GM23248 (cell line): ENCODE measurements at places on chromosomes 12 and 14. TPM values are rescaled to one million over a fixed set of nuclear protein-coding genes. Genes with fewer than 3 reads are reported as not detected.

DPPA3 gene
- not detected in 2 replicates for total RNA-seq

ZNF385A gene
- 1.6 and 1.8 TPM in 2 replicates for total RNA-seq

PRICKLE1 gene
- total RNA-seq: 12.9 and 13.2 TPM in 2 replicates

DTX1 gene
- total RNA-seq: not detected in 2 replicates

SRP54 gene
- total RNA-seq: 78.8 and 90.8 TPM in 2 replicates

FOXM1 gene
- 12.4 and 23.9 TPM in 2 replicates for total RNA-seq

ADCY6 gene
- 24.8 and 25.8 TPM in 2 replicates for total RNA-seq

HOXC13 gene
- not detected in 2 replicates for total RNA-seq

TAS2R13 gene
- 0.13 and 0.32 TPM in 2 replicates for total RNA-seq

A2M gene
- total RNA-seq: 34.9 and 60.6 TPM in 2 replicates

C12orf50 gene
- not detected in 2 replicates for total RNA-seq

KCNA5 gene
- total RNA-seq: not detected in 2 replicates

CLEC4C gene
- not detected in 2 replicates for total RNA-seq

NOPCHAP1 gene
- total RNA-seq: 1.0 and 1.2 TPM in 2 replicates

SERPINA3 gene
- 0.89 and 1.1 TPM in 2 replicates for total RNA-seq

AGAP2 gene
- under 0.01 TPM in 1 of 2 replicates, not detected in the other for total RNA-seq

FAIM2 gene
- total RNA-seq: 0.86 and 2.8 TPM in 2 replicates

TSPAN8 gene
- total RNA-seq: not detected in 2 replicates

ADAM21 gene
- 0.97 TPM in 1 of 2 replicates, not detected in the other for total RNA-seq

ALDH1L2 gene
- total RNA-seq: 50.9 and 83.0 TPM in 2 replicates

MYBPC1 gene
- total RNA-seq: not detected in 2 replicates

KRT6C gene
- total RNA-seq: not detected in 2 replicates

MIPOL1 gene
- 5.8 and 5.9 TPM in 2 replicates for total RNA-seq

PARPBP gene
- 10.1 and 13.4 TPM in 2 replicates for total RNA-seq

SLC25A47 gene
- total RNA-seq: not detected in 2 replicates

PTPN21 gene
- total RNA-seq: 13.3 and 21.2 TPM in 2 replicates

SYT1 gene
- 2.4 and 3.0 TPM in 2 replicates for total RNA-seq

MMP14 gene
- 450 and 475 TPM in 2 replicates for total RNA-seq

VDR gene
- total RNA-seq: 30.5 and 37.2 TPM in 2 replicates

TAS2R50 gene
- 0.32 TPM in 1 of 2 replicates, not detected in the other for total RNA-seq

MGP gene
- total RNA-seq: 0.86 TPM in 1 of 2 replicates, not detected in the other

ANKRD33 gene
- total RNA-seq: not detected in 2 replicates

TAS2R7 gene
- not detected in 2 replicates for total RNA-seq

OTOGL gene
- total RNA-seq: under 0.01 and 1.3 TPM in 2 replicates

ERH gene
- 70.4 and 132 TPM in 2 replicates for total RNA-seq

TNFAIP2 gene
- total RNA-seq: 45.0 and 51.8 TPM in 2 replicates

RASAL1 gene
- not detected in 2 replicates for total RNA-seq

ETV6 gene
- total RNA-seq: 5.3 and 10.4 TPM in 2 replicates
